CD4-positive, alpha-beta T cell treated with Interleukin-21 for 1 hour (primary cell): ENCODE measurements at places on chromosomes 5 and 9.

DNA sequence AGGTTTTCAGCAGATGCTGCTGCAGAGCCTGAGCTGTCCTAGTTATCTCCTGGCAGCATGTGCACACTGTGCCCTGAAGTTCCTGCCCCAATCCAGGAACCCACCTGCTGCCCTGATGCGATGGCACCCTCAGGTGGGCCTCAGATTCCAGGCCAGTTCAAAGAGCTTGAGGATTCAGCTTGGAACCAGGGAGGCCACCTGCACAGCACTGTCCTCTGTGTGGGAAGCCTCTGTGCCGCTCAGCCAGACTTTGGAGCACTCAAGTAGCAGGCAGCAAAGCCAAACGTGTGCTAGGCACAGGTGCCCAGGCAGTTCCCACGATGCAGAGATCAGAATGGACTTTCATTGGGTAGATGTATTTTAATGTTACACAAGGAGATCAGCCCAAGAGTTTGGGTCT is 132.8 kb upstream of the RAPGEF1 start:
- no peak for DNase-seq

DNA sequence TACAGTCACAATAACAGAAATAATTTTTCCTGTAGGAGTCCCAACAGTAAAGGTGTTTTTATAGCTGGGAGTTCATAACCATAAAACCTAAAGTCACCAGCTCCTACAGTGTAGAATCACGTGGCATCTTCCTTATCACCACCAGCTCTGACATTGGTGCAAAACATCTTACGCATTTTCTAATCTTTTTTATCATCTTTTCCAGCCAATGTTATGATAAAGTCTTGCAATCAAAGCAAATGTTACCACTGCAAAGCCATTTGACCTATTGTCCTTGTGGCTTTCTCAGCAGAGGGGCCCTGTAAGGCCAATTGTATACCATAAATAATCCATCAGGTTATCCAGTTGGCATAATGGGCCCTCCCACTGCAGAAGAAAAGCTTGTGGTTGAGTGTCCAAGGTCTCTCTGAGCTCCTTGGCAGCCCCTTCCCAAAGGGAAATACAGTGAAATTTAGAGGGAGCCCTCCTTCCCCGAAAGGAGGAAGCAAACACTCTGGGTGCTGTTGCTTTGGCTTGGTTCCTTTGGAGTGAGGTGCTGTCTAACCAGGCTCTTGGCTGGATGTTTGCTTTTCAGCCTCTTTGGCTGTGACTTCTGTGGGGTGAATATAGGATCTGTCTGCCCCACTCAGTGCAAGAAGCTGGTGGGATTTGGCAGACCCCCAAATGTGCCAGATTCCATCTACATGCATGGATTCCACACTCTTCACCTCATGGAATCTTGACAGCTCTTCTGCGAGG is 29.3 kb upstream of the CPEB4 start:
- no peak for DNase-seq

GRCh38 chr9:97479496-97480159 is 21.8 kb upstream of the TMOD1 start:
- no peak for DNase-seq

GRCh38 chr5:109370343-109370742 is 39.4 kb downstream of the PJA2 start:
- no peak for DNase-seq

GRCh38 chr5:164048359-164048926 is 543.0 kb downstream of the MAT2B start:
- DNase-seq = no peak

GRCh38 chr5:65938256-65938655 is 11.9 kb downstream of the ERBIN start:
- no peak for DNase-seq

DNA sequence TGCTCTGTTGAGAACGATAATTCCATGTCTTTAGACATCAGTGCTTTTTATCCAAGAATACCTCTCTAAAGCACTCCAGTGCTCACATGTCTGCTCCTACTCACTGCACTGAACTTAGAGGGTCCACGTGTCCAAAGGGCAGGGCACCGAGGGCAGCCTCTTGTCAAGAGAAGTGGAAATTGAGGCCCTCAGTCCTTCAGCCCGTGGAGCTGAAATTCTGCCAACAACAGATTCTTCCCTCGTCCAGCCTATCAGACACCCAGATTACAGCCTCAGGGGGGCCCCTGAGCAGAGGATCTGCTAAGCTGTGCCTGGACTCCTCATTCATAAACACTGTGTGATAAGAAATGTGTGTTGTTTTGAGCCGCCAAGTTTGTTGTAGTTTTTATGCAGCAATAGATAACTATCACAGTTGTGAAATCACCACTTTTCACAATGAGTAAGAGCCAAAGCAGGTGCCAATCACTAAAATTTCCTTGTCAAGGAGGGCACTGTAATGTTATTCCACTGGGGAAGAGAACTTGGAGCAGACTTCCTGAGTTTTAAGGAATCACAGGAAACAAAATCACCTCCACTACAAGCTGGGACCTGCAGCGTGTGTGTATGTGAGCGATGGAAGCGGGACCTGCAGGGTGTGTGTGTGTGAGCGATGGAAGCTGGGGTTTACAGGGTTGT is 58.8 kb upstream of the IGFBPL1 start:
- no peak for DNase-seq

- no peak for DNase-seq
Measured at GRCh38 chr5:72599065-72599433, 91.8 kb upstream of the ZNF366 start.

- no peak for DNase-seq
Measured at GRCh38 chr9:137299938-137300337, 2.1 kb downstream of the NRARP start.

- no peak for DNase-seq
Measured at GRCh38 chr5:172144291-172144815, 43.7 kb downstream of the STK10 start.

GRCh38 chr9:89137542-89138462 is 40.8 kb downstream of the SHC3 start:
- DNase-seq = no peak

DNA sequence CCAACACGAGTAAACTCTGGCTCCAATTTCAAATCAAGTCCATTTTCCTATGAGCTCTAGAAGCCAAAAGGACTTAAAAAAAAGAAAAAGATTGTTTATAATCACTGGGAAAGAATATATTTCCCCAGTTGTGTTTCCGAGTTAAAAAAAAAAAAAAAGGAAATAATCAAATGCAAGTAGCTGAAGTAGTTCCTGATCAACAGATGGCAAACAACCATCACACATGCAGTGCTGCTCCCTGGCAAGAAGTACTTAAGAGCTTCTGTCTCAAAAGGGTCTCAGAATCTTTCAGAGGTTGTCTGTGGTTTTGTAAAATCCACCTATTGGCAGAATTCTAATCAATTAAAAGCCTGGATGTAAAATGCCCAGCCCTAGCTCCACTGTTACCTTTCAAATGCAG is 387.9 kb downstream of the RAB3C start:
- DNase-seq = no peak

- no peak for DNase-seq
Measured at GRCh38 chr9:100193078-100193477, 94.0 kb downstream of the INVS start.

- DNase-seq = no peak
Measured at GRCh38 chr5:307306-307705, 14.2 kb upstream of the AHRR start.

GRCh38 chr9:69453746-69454145 is 128.7 kb downstream of the ENTREP1 start:
- no peak for DNase-seq

GRCh38 chr5:103375350-103375749 is 116.8 kb downstream of the MACIR start:
- no peak for DNase-seq

- DNase-seq = no peak
Measured at GRCh38 chr5:94239266-94239665, 379.1 kb downstream of the KIAA0825 start.

- DNase-seq = no peak
Measured at GRCh38 chr9:27672718-27673117, 99.4 kb upstream of the C9orf72 start.

- DNase-seq = peak; percentile 54
Measured at GRCh38 chr9:136399176-136400037, 563 bp downstream of the SNAPC4 start.

GRCh38 chr5:124980163-124980941 is 233.9 kb upstream of the ZNF608 start:
- no peak for DNase-seq

DNA sequence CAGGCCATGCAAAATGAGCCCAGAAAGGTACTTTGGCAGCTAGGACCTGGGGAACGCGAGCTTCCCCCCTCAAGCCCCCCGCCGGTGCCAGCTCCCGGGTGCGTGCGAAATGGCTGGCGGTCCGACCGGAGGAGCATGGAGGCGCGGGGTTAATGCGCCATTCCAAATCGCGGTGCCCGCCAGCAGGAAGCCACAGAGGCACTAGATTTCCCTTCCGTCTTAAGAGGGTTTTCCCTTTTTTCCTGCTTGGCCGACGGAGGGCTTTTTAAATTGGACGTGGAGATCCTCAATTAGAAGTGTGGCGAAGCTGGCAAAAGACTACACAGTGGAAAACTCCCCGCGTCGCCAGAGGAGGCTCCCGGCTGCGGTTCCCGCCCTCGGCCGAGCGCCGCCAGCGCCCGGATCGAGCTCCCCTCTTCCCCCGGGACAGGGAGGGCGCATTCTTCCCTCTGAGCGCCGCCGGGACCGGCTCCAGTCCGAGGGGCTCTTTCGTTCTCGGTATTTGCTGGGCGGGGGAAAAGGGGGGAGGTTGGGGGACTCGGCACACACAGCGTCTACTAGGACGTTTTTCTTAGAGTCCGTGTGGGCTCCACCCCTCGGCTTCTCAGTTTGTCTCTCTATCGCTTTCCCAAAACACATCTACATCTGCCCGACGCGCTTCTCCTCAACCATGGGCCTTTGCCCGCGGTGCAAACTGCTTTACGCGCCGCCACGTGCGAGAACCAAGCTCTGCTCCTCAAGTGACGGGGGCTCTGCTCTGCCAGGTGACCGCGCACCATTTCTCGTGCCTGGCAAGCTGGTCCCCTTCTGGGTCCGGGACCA is 3.0 kb downstream of the GDNF start:
- no peak for DNase-seq

DNA sequence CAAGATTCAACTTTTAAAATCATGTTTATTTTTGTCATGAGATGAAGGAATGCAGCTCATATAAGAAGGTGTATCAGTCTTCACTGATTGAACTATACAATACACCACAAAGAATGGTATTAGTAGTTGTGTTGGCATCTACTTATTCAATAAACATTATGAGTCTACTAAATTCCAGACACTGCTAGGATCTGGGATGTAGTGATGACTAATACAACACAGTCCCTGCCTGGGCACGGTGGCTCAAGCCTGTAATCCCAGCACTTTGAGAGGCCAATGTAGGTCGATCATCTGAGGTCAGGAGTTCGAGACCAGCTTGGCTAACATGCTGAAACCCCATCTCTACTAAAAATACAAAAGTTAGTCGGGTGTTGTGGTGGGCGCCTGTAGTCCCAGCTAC is 171.4 kb upstream of the NFIB start:
- no peak for DNase-seq

DNA sequence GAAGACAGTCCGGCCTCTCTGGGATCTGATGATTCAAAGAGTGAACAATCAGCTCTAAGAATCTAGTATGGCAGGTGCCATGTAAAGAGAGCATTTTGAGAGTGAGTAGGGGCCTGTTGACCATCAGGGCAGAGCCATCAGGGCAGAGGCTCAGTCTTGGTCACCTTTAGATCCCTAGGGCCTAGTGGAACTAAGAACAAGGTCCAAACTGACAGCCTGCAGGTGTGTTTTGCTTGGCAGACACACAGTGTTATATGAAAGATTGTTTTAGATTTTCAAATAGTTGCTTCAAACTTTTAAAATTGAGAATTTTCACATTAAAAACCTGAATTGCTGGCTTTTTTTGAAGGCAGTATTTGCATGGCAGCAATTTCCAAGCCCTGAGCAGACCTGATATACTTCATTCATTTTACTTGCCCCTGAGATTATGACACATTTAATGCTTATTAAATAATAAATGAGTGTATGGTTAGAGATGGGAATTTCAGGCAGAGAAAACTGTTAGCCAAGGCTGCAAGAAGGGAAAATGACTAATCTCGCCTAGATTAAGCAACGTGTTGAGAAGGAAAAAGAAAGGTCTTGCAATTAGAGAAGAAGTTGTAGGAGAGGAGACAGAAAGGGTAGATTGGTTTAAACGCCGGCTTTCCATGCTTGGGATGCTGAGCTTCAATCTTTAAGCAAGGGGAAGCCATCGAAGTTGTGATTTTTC is 279.6 kb downstream of the ARRDC3 start:
- no peak for DNase-seq

DNA sequence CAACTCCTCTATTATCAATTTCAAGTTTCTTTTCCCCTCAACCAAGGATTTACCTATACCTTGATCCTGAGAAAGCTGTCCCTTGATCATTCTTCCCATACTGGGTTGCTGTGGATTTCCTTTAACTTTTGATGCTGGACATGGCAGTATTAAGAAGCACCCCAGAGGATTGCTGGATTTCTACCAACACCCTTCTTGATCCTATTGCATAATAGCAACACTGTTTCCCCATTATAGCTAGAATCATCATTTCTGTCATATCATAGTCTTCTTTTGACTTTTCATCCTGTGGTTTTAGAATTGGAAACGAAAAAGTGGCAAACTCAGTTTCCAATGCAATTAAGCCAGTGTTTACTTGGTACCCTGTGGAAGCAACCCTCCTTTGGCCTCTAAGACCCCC is 154.9 kb downstream of the ARRDC3 start:
- no peak for DNase-seq

- DNase-seq = no peak
Measured at GRCh38 chr9:78144008-78144381, 91.9 kb upstream of the CEP78 start.

DNA sequence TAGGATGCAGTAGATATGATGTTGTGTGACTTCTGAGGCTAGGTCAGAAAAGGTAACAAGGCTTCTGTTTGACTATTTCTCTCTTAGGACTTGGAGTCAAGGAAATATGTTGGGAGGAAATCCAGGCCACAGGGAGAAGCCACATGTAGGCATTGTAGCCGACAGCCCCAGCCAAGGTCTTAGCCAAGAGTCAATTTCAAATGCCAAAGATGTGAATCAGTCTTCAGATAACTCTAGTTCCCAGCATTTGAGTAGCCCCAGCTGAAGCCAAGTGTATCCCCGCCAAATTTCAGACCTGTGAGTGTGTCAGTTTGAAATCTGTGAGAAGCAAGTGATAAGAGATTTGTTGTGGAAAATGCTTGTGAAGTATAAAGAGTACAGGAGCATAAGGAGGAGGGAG is 38.1 kb upstream of the ISL1 start:
- DNase-seq = no peak

DNA sequence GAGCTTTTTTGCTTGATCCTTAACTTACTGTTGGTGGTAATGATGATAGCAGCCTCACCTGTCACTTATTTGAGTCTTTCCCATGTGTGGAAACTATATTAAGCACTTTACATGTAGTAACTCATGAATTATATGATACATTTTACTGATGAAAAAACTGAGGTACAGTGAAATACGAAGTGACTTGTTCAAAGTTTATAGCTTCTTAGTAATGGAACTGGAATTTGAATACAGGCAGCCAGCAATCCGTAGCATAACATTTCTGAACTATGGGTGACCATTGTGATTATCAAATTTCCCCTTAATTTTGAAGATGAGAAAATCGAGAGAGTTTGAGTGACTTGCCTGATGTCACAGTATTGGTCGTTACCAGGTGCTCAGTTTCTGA is 17.3 kb downstream of the SCAMP1 start:
- no peak for DNase-seq

GRCh38 chr9:130042406-130042884 is 544 bp downstream of the FNBP1 start:
- no peak for DNase-seq

GRCh38 chr5:92019376-92019990 is 636.4 kb upstream of the ARRDC3 start:
- DNase-seq = no peak
